Pulmonary artery endothelial cell (primary cell): ENCODE measurements at places on chromosomes 5 and 9.

DNA sequence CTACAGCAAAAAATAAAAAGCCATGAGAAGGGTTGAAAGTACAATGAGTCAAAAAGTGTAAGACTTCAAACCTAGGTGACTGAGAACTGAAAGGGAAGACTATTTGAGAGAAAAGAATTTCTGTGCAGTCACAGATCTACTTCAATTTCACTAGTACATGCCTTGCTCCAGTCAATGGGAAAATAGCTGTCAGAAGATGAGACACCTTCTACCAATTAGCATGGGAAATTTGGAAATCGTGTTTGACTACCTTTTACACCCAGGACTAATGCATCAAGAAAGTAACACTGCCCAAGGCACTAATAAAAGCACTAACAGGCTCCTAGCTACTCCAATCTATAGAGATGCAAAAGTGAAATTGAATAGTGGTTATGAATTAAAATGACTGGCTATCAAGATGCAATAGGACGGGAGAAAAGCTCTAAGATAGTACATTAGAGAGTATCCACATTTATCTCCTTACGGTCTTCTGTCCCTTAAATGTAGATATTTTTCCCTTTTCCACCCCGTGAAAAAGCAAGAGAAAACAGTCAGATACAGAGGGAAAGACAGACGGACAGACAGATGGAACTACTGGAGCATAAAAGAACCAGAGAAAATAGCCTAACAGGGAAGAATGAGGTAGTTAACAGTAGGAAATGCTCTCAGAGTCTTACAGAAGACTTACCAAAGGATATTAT is 15.2 kb downstream of the ERP44 start:
- no peak for DNase-seq

GRCh38 chr9:34550016-34550680 is 27.4 kb upstream of the ENHO start:
- no peak for DNase-seq

- no peak for DNase-seq
These were observed 12.6 kb downstream of the PSMD5 start for GRCh38 chr9:120830151-120830550.

DNA sequence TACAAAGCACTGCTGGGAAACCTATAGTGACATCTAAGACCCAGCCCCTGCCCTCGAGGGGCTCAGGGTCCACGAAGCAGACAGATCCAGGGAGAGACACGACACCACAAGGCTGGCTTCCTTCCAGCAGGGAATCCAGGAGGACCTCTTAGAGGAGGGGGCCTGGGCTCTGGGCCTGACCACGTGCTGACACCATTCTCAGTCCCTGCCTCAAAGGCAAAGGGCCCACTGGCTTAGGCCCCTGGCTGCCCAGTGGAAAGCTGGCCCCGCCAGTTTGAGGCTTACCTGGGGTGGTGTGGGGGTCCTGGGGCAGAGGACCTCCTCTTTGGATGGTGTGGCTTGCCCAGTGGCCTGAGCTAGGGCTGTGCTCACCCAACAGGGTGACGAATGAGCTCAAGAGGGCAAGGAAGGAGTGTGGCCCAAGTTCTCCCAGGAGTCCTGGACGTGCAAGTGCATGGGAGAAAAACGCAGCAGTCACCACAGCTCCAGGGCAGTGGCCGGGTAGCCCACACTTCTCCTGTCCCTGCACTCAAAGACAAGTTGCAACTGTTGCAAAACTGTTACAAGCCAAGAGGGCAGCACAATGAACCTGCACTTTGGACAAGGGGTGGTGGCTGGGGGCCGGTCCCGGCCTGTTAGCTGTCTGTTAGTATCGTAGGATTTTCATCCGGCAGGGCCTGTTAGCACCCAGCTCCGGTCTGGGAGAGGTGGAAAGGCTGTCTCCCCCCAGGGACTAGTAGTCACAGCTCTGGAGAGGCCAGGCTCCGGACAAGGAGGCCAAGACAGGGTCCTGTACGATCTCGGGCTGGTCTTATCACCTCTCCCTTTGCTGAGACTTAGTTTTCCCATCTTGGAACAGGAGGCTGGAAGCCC is 1.5 kb upstream of the SARDH start:
- DNase-seq, result no peak

DNA sequence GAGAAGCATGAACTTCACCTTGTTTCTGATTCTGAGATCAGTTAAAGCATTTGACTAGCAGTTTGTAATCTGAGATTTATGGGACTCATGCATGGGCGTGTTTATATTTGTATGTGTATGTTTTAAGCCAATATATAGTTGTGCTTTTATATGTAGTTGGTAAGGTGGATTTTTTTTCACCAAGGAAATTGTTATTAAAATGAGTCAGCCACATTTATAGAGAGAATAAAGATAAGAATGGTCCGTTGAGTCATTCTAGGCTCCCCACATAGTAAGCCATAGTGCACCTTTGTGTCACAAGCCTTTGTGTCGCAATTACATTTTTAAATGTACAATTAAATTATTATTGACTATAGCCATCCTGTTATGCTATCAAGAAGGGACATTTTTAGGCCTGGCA is 89.0 kb downstream of the NLN start:
- no peak for DNase-seq

- no peak for DNase-seq
These were observed 79.6 kb downstream of the RAI14 start for GRCh38 chr5:34735491-34736426.

DNA sequence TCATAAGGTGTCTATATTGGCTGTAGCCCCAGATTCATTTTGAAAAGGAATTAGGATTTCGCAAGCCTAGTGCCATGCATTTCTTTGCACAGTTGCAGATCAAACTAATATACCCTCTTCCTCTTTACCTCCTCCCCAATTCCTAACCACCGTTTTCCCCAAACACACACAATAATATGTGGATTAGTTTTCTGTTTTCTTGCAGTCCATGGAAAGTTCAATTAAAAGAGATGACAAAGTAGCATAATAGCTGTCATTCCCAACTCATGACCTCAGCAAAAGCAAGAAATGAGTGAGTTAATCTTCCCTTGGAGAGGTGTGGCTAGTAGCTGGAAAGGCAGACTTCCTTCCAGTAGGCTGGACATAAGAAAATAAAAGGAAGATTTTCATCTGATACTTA is 349.1 kb downstream of the TMEM232 start:
- no peak for DNase-seq

DNA sequence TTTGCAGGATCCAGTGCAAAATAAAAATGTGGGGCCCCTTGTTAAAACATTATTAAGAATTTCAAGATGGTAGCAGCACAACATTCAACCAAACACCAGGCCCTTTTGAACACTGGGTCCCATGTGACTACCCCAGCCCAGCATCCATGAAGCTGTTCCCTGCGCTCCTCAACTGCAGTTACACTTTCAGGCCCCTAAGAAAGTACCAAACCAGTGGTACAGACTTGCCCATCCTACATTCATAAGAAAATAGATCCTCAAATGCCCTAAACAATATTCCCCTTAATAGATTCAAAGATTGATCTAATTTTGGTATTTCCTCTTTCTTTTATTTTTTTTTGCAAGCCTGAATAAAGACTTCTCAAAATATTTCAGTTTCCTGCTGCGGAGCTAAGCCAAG is 201.7 kb downstream of the EFNA5 start:
- DNase-seq, result no peak

DNA sequence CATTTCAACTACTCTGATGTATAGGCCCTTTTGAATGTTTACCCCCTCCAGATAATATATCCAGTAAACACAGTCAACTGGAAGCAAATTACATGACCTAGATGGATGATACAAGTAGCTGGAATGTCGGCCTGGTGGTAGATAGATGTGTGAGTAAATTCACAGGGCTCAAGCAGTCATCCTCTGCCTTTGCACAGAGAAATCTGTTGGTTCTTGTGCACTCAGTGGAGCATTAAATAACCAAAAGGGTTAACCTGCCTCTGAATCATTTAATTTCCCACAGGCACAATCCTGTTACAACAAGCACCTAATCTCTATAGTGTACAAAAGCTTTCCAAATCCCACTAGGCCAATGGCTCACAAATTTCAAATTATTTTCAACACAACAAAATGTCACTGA is 668.3 kb downstream of the DNAH5 start:
- no peak for DNase-seq

DNA sequence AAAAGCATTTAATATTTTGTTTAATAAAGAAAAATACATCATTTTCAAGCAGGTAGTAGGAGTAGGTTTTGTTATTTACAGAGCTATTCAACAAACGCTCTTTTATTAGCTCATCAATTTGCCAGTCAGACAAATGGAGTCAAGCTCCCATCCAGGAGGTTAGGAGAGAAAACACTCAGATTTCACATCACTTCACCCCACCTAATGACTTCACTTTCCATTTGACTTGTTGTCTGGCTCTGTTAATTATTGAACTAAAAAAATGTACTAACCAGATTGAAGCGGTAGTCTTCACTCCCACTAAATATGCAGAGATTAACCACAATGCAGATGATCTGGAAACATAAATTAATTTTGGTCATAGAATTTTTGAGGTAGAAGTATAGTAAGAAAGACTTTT is 193.6 kb upstream of the VCAN start:
- DNase-seq, result no peak

DNA sequence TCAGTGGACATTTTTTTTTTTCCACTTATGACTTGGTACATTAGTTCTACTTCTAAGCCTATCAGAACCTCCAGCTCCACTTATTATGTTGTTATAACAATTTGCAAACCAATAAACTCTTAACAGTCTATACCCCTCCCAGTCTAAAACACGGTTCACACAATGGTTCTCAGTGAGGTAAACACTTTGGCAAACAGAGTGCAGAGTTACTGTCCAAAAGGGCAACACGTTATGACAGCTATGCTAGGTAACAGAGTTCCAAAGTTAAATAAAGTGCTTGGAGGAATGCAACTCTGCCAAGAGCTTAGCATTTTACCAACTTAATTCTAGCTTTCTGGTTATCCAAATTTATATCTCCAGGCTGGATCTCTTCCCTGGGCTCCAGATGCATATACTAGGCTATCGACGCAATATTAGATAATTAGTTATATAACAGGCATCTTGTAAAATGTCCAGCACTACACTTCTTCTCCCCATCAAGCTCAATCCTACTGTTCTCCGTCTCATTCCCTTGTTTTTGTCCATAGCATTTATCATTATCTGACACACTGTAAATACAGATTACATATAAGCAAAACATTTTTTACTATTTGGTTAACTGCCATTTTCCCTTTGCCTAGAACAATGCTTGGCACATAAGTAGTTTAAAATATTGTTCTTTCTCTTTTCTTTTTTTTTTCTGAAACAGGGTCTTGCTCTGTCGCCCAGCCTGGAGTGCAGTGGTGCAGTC is 14.3 kb downstream of the FNBP1 start:
- no peak for DNase-seq

GRCh38 chr5:168714046-168714445 is 134.9 kb upstream of the PANK3 start:
- DNase-seq, result no peak

- no peak for DNase-seq
These were observed 243.9 kb downstream of the ICE1 start for GRCh38 chr5:5666369-5666768.

DNA sequence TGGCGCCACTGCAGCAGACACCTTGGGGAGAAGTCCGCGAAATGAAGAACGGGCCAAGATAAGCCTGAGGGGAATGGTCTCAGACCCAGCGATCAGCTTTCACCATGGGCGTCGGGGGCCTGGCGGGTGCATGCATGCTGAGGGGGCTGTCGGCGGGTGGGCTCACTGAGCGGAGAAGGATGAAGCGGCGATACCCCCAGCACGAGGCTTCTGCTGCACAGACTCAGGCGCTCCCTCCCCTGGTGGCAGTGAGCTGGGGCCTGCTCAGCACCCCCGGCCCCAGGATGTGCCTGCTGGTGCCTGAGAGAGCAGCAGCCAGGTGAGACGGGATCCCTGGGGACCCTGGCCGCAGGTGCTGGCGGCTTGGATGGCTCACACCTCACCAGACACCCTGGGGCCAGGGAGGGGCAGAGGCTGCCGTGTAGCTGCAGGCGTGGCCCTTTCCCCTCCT is 31.2 kb downstream of the CEP72 start:
- no peak for DNase-seq

DNA sequence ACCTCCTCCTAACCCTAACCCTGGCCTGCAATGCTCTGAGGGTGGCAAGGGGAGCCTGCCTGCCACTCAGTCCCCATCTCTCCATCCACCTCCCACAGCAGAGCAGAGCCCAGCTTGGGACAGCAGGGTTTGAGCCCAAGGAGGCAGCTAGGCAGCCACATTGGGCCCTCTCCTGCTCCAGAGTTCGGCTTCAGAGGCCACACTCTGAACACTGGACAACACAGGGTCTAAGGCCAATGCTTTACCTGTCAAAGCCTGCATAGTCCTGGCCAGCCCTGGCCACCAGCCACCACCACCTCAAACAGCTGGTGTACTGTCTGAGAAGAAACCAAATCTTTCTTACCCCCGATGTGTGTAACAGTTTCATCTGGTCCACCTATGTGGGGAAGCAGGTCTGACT is 5.2 kb downstream of the BICD2 start:
- no peak for DNase-seq

DNA sequence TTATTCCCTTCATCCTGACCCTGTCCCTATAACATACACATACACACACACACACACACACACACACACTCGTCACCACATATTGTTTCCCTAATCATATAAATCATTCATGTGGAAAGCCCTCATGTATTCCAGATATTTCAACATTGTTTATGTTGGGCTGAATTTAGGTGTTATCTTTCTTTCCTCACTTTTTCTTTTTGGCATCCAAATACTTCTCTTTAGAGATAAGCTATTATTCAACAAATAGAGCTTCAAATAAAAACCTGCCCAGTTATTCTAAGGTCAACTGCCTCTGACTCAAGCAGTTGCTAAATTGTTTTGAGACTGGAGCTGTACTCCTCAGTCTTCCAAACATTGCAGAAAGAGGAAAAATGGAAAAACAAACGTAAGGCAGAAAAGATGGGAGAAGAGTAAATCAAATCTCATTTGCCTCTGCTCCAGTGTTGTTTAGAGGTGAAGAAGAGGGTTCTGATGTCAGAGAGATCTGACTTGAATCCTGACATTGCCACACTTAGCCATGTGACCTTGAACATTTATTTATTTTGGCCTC is 215.7 kb downstream of the GAS1 start:
- DNase-seq, result no peak

DNA sequence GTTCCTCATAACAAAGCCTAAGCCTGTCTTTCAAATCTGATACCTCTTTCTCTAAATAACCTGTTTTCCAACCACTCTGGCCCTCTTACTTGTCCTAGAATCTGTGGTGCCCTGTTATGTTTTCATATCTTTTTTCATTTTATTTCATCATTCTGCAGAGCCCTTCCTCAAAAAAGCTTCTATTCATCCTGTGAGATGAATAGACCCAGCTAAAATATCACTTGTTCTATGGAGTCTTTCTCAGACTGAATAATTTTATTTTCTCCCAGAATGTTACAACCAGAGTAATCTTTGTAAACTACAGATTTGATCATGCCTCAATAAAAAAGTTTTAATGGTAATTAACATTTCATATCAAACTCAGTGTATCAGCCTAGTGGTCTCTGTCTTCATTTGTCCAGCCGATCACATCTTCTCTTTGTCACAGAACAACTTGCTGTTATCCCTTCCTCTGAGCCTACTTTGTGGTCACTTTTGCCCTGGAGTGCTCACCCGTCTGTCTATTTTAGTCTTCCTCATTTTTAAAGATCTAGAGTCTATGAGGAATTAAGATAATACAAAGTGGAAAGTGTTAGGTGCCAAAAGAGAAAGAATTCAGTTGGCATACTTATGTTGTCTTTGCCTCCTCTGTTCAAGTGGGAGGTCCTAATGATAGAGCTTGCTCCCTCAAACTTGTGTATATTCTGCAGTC is 77.8 kb downstream of the ZCCHC7 start:
- DNase-seq, result no peak

GRCh38 chr5:146042628-146043279 is 62.6 kb downstream of the PLAC8L1 start:
- DNase-seq, result peak; percentile 19

- no peak for DNase-seq
These were observed 797 bp downstream of the FAM78A start for GRCh38 chr9:131275332-131276093.
